Activated CD4-positive, alpha-beta T cell treated with anti-CD3 and anti-CD28 coated beads, Interleukin-2, amount 50 U/mL, for 1 hour (primary cell): ENCODE measurements at places on chromosomes 12 and 14.

- no peak for DNase-seq
Measured at GRCh38 chr12:57614178-57614947, 3.1 kb downstream of the ARHGEF25 start.

DNA sequence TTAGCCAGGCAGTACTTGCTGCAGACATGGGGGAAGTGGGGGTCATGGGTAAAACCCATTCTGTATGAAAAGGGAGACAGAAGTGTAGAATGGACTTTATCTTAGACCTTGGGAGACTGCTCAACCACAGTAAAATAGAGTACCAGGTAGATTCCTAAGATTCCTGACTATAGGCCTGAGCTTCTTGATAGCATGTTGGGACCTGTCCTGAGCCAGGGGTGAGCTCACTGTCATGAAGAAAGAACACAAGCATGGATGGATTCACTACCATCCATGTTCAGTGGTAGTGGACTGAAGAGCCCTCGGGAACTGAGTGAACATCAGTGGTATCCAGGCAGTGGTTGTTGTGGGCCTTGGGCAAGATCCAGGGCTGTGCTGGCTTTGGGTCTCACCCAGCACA is 1003.8 kb downstream of the TMTC2 start:
- no peak for DNase-seq

GRCh38 chr14:67999705-68000384 is 180.3 kb downstream of the RAD51B start:
- DNase-seq = no peak

GRCh38 chr12:30753751-30754382 is 884 bp downstream of the CAPRIN2 start:
- no peak for DNase-seq

DNA sequence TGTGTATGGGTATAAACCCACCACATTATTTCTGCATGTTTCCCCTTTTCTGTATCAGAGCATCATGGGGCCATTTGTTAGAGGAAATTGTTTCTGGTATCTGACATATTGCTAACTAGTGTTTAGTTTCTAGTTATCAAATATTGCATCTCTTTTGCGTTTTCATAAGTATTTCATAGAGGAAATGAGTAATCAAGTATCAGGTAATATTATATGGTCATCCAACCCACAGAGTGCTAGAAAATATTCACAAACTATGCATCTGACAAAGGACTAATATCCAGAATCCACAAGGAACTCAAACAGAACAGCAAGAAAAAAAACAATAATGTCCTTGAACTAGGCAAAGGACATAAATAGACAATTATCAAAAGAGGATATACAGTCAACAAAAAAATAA is 258.9 kb upstream of the LRIG3 start:
- DNase-seq = no peak

GRCh38 chr12:110785240-110785639 is 42.5 kb upstream of the PPP1CC start:
- no peak for DNase-seq

DNA sequence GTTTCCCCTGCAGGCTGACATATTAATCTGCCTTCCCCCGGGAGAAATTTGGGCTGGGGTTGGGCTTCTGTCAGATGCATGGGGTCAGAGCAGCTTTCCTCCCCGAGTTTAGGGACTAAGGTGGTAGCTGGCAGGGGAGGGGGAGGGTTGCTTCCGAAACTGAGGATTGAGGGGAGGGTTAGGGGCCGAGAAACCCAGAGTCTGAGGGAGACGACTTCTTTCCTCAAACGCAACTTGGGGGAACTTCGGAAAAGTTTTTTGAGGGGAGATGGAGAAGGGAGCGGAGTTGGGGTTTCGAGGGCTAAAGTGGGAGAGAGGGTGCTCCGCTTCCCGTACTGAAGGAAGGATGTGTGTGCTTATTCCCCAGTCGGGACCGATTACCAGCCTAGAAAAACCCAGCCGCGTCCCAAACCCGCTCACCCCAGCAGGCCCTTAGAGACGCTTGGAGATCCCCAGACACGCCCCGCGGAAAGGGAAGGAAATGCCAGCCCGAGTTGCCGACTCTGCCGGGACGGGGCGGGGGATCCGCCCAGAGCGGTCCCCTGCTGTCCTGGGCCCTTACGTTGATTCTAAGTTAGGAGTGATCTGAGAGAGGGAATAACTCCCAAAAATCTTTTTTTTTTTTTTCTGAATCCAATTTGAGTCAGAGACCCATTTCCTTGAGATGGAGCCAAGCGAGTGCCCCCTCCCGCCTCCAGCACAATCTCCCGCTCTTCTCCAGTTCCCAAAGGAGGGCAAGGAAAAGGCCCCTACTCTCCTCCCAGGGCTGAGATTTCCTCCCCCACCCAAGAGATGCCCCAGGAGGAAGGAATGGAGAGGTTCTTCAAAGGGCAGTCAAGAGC is 61.9 kb downstream of the SMUG1 start:
- DNase-seq = no peak

- no peak for DNase-seq
Measured at GRCh38 chr14:32136027-32136825, 59.1 kb downstream of the ARHGAP5 start.

DNA sequence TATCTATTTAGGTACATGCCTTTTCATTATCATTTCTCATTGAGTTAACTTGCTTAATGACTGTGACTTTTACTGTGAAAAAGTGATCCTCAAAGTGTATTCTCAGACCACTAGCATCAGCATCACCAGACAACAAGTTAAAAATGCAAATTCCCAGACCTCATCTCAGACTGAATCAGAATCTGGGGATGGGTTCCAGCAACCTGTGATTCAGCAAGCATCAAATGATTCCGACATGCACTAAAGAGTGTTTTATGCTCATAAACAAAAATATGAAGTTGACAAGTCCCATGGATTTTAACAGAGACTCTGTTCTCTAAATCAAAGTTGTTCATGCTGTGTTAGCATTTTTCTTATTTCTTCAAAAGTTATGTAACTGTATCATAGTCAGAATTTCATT is 130.6 kb downstream of the BCAT1 start:
- DNase-seq = no peak

- DNase-seq = no peak
Measured at GRCh38 chr14:49953196-49953595, 60.3 kb downstream of the ARF6 start.

DNA sequence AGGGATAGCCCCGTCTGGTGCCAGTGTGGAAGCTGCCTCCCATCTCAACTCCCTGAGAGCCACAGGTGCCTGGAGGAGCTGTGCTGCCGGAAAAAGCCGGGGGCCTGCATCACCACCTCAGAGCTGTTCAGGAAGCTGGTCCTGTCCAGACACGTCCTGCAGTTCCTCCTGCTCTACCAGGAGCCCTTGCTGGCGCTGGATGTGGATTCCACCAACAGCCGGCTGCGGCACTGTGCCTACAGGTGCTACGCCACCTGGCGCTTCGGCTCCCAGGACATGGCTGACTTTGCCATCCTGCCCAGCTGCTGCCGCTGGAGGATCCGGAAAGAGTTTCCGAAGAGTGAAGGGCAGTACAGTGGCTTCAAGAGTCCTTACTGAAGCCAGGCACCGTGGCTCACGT is 25.5 kb upstream of the P2RX4 start:
- no peak for DNase-seq
